ENCODE measurements at places on chromosomes 12 and 14. TPM values are rescaled to one million over a fixed set of nuclear protein-coding genes. Genes with fewer than 3 reads are reported as not detected.

Gene RCOR1
- 17.7 TPM for total RNA-seq

DNA sequence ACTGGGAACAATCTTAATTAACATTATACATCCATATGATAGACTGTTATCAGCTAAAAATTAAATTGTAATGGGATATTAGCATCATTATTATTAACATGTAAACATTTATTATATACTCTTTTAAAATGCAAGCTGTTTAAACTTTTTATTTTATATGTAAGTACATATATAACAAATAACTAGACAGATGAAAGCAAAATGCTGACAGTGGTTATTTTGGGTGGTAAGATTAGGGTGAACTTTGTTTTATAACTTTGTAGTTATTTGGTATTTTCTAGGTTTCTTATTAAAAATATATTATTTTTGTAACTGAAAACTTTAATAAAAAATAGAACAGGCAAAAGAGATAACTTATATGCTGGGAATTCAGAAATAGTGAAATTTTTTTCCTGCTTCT, 62.6 kb upstream of the KIF21A start:
- no peak for DNase-seq

DNA sequence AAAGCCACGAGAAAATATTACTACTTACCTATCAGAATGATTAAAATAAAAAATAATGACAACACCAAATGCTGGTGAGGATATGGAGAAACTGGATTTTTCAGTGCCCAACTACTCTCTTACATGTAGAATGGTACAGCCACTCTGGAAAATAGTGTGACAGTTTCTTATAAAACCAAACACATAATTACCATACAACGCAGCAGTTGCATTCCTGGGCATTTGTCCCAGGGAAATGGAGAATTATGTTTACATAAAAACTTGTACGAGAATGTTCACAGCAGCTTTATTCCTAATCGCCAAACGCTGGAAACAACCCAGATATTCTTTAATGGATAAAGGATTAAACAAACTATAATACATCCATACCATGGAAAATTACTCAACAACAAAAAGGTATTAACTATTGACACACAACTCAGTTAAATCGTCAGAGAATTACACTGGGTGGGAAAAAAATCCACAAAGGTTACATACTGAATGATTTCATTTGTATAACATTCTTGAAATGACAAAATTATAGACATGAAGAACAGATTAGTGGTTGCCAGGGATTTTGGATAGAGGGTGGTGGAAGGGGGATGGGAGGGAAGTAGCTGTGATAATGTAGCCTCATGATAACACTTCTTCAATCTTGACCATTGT, 35.4 kb downstream of the TAOK3 start:
- no peak for DNase-seq

Gene ALX1
- 1.0 TPM for total RNA-seq

Gene GLIPR1L1
- total RNA-seq: not detected

DNA sequence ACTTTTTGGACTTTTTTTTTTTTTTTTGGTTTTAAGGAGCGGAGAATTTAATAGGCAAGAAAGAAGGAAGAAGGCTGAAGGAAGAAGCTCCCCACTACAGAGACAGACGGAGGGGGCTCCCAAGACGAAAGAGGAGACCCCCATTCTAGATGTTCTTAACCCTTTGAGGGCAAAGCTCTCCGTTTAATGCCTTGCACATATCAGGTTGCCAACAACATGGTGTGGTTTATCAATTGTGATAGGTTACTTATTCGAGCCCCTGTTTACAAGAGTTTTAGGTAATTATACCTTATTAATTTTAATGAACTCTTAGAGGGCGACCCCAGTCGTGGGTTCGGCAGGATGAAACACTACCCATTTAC, 1.2 kb upstream of the FBXO33 start:
- no peak for DNase-seq

DNA sequence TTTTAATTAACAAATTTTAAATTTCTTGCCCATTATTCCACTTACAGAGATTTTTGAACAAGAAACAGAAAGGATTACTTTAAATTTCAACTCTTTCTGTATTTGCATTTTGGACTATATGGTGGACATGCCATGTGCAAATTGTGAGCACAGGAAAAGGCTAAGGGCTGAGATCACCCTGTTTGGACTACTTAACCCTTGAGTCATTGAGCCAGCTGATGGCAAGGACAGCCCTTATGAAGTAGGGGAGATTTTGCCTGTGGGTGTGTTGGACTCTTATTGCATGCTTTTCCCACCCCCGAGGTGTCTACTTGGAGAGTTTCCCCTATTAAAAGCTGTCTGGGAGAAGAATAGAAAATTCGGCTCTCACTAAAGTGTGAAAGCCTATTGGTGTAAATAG, 17.2 kb downstream of the DERA start:
- DNase-seq: peak; percentile 93

Gene SPTB
- 2.2 TPM for total RNA-seq

- peak; percentile 76 for DNase-seq
These were observed 9.3 kb upstream of the PTHLH start for GRCh38 chr12:27981874-27982273.

- DNase-seq: no peak
These were observed 12.8 kb downstream of the ZFYVE1 start for GRCh38 chr14:73014105-73014504.

Gene MYL2
- total RNA-seq: not detected

Data from Daoy (cell line).